ENCODE measurements at places on chromosomes 12 and 14.

DNA sequence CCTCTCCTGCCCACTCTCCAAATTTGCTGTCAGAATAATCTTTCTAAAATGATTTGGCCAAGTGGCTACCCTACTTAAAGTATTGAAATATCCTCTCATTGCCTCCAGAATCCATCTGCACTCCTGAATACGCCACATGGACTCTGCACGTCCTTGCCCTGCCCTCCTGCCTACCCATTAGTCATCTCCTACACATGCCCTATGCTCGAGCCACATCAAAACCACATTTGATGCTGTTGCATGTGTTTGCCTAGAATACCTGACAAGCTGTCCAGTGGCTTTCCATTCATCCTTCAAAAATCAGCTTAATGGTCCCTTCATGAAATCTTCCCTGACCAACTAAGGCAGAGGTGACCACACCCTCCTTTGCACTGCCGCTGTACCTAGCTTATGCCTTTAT lies 17.0 kb downstream of the VCPKMT start:
- DNase-seq = no peak

DNA sequence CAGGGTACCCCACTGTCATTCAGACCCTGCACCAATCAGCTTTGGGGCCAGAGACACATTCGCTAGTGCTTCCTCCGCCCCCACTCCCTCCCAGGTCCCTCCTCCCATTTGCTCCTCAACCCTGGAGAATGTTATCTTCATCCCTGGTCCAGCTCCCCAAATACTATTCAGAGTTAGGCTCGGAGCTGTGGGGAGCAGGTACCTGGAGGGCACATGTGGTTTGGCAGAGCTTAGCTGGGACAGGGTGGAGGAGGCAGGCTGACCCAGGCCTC lies 19.5 kb downstream of the VSX2 start:
- no peak for DNase-seq

DNA sequence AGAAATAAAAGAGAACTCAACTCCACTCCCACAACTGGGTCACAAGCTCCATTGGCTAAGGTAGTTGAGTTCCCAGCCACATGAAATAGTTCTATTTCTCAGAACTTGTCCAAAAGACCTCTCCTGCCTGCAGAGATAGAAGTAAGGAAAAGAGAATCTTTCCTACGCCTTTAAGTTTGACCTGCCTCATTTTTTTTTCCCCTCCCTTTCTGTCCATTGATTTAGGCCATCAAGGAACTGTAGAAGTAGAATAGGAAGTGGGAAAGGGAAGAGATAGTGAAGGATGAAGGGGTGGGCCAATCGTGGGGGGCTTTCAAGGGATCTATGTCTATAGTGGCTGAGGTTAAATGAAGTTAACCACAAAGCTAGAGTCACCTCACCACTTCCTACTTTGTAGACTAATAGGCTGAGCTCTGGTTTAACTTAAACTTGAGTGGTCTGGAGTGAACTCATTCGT lies 13.9 kb upstream of the NUDT4 start:
- no peak for DNase-seq

- DNase-seq = no peak
Measured at GRCh38 chr12:103093499-103094106, 136.1 kb downstream of the ASCL1 start.

- DNase-seq = no peak
Measured at GRCh38 chr14:99955826-99956455, 109.3 kb upstream of the EVL start.

DNA sequence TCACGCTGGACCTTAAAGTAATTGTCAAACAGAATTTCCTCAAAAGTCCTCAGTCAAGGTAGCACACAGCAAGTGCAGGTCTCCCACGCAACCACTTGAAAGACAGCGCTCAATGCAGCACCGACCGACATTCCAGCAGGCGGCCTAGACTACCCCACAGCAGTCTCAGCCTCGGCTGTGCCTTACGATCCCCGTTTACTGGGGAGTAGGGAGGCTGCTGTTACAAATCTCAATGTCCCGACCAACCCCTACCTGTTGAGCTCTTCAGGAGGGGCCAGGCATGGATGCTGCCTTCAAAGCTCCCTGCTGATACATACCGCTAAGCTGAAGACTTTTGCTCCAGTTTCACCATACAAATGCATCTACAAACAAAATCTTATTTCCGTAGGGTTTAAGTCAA lies 21.8 kb downstream of the VPS37B start:
- DNase-seq = no peak

DNA sequence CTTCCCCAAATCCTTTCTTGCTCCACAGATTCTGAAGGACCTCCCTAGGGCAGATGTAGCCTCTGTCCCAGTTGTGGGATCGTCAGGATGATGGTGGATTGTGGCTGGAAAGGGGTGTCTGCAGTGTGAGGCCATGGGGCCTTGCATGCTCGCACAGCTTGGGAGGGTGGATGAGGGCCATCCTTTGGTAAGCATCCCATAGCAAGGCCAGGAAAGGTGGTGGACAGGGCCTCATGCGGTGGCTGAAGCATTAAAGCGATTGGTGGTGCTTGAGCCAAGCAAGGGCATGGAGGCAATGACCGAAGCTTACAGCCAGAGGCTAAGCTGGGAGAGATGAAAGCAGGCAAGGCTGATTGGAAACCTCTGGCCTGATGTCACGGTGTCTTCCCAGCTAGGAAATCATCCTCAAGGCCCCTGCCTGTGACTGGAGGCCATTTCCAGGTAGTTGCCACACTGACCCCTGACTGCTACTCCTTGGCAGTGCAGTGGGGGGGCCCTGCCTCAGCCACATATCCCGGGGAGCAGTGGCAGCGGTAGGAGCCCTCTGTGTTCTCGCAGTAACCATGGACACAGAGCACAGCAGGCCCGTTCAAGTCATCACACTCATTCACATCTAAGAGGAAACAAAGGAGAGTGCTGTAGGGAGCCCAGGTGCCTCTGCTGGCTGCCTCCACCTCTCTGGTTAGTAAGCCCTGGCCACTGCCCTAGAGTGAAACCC lies 7.0 kb downstream of the ISCA2 start:
- no peak for DNase-seq

GRCh38 chr14:104964546-104964945 lies 13.6 kb downstream of the AHNAK2 start:
- no peak for DNase-seq

GRCh38 chr14:71554959-71555612 lies 377.1 kb upstream of the RGS6 start:
- no peak for DNase-seq

GRCh38 chr12:92444763-92445162 lies 258.0 kb upstream of the PLEKHG7 start:
- no peak for DNase-seq

DNA sequence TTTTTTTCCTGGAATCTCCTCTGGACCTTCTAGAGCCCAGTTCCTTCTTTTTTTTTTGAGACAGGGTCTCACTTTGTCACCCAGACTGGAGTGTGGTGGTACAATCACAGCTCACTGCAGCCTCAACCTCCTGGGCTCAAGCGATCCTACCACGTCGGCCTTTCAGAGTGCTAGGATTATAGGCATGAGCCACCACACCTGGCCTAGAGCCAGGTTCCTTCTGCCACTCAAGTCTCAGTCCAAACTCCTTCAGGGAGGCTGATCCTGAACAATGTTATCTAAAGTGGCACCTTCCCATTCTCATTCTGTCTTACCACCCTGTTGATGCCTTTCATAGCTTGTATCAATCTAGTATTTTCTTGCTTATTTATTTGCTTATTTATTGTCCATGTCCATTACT lies 22.3 kb upstream of the ELK3 start:
- no peak for DNase-seq

- DNase-seq = no peak
Measured at GRCh38 chr12:78793491-78793890, 71.1 kb upstream of the SYT1 start.

DNA sequence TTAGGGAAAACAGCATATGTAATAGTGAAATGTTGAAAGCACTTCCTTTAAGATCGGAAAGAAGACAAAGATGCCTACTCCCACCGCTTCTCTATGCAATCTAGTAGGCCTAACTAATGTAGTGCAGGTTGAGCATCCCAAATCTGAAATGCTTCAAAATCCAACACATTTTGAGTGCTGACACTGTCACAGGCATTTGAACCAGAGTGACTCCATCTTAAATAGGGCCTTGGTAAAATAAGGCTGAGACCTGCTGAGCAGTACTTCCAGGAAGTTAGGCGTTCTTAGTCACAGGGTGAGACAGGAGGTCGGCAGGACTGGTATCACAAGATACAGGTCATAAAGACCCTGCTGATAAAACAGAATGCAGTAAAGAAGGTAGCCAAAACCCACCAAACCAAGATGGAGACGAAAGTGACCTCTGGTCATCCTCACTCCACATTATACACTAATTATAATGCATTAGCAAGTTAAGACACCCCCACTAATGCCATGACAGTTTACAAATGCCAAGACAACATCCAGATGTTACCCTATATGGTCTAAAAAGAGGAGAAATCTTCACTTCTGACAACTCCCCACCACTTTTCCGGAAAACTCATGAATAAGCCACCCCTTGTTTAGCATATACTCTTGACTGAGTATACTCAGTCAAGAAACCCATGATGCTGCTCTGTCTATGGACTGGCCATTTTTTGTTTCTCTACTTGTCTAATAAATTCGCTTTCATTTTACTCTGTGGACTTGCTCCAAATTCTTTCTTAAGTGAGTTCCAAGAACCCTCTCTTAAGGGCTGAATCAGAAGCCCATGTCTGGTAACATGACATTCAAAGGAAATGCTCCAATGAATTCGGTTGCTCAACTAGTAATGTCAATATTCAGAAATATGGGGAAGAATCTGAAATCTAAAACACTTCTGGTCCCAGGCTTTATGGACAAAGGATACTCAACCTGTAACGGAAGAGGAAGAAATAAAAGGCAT lies 47.1 kb upstream of the MTERF2 start:
- no peak for DNase-seq

- no peak for DNase-seq
Measured at GRCh38 chr12:128727461-128727860, 96.3 kb downstream of the SLC15A4 start.

DNA sequence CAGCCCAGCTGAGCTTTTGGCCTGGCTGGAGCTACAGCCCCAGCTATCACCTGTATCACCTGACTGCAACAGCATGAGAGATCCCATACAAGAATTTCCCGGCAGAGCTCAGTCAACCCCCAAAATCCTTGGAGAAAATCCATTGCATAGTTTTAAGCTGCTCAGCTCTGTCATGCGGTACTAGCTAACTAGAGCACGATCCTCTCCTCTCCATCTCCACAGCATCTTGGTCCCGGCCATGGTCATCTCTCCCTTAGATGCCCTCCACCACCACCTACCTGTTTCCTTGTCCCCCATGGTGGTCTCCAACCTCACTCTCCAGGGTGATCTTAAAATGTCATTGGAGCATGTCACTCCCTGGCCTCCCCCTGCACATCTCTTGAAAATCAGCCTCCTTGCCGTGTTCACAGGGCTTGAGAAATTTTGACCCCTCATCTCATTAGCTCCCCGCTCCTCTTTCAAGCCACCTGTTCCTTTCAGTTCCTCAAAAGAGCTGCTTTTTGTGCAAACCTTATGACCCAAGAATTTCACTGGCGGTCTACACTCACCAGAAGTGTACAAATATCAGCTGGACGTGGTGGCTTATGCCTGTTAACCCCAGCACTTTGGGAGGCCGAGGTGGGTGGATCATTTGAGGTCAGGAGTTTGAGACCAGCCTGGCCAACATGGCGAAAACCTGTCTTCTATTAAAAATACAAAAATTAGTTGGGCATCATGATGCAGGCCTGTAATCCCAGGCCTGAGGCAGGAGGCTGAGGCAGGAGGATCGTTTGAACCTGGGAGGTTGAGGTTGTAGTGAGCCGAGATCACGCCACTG lies 8.1 kb upstream of the CLMN start:
- DNase-seq = peak; percentile 47

DNA sequence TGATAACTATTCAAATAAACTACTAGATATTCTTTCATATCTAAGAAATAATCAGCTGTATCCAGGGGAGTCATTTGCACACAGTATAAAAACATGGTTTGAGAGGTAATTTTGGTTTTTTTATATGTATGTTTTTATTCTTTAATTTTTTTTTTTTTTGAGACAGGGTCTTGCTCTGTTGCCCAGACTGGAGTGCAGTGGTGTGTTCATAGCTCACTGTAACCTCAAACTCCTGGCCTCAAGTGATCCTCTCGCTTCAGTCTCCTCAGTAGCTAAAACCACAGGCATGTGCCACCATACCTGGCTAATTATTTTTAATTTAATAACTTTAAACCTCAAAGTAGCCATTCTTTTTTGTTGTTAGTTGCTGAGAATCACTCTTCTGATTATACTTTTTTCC lies 1.8 kb downstream of the PRORP start:
- DNase-seq = no peak

GRCh38 chr14:86088156-86088555 lies 558.2 kb downstream of the FLRT2 start:
- no peak for DNase-seq

DNA sequence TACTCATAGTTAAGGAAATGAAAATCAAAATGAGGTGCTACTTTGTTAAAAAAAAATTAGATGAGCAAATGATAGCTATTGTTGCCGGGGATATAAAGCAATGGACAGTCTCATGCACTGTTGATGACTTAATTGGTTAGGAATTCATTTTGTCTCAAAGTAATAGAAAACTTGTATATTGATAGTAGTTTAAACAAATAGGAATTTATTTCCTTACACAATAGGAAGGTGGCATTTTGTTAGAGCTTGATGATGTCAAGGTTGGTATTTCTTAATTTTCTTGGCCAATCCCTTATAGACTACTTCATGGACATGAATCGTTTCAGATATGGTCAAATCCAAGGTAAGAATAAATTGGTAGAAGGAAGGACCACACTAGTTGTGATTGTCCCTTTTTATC lies 7.8 kb downstream of the PRPF39 start:
- no peak for DNase-seq

GRCh38 chr12:4974217-4974616 lies 64.5 kb downstream of the KCNA1 start:
- DNase-seq = no peak

GRCh38 chr14:61870163-61870562 lies 107.9 kb downstream of the SNAPC1 start:
- no peak for DNase-seq

DNA sequence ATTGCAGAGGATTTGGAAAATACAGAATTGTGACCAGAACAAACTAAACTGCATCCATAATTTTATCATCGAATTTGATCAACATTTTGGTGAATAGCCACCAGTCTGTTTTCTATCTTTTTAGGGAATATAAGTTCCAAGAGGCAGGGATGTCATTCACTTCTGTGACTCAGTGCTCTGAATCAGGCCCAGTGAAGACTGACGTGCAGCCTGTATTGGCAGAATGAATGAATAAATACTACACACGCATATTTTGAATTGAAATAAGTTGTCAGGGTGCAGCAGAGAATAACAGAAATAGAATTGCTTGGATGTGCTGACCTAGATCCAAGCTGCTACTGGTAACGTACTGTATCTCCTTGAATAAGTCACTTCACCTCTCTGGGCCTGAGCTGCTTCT lies 1.3 kb upstream of the EMP1 start:
- no peak for DNase-seq

- DNase-seq = no peak
Measured at GRCh38 chr12:96400631-96401075, 414 bp upstream of the CDK17 start.

DNA sequence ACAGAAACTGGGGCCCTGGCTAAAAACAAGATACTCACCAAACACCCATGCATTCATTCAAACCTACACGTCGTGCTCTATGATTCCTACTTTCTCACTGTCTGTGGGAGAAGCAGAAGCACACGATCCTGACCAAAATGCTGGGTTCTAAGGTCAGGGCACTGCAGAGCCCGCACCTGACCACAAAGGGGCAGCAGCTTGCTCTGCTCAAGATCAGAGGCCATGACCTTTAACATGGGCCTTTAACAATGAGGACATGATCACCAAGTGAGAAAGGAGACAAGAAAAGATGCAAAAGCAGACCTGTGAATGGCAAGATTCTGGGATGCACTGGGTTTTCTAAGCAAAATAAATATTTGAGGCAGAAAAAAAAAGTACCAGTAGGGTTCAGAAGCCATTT lies 40.1 kb upstream of the VPS33A start:
- DNase-seq = no peak

All from GM18507 (cell line).